ENCODE measurements at places on chromosomes 2 and 18. TPM values are rescaled to one million over a fixed set of nuclear protein-coding genes. Genes with fewer than 3 reads are reported as not detected.

- no peaks in the 10 kb centered on the region for H3K4me1 ChIP-seq
- H3K27ac ChIP-seq = no peak overlapping the region
- H3K27me3 ChIP-seq = no peaks in the 10 kb centered on the region
- H3K4me3 ChIP-seq = no peak overlapping the region
- no peak for DNase-seq
Measured at GRCh38 chr2:166472332-166472731, 21.7 kb downstream of the SCN7A start.

DNA sequence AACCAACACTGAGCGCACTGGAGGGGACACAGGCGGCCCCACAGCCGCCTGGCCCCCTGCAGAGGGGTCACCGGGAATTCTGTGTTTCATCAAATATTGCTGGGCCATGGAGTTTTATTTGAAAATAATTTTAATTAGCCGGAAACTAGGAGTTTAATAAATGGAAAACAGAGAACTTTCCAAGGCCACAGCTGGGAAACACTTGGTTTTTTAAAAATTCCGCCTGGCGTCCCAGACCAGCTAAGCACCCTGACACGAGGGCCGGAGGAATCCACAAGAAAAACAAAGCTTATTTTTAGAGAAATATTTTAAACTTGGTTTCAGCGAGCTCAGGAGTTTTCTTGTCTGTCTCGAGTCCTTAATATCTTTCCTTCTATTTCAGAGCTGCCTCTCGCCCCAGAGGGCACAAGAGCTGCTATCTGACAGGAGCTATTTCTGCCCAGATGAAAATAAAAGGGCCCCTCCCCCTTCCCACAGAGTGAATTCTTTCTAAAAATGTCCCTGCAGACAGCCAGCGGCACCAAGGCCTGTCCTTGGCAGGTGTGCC is 8.2 kb downstream of the ZFP36L2 start:
- H3K27ac ChIP-seq = peak overlapping the region; percentile 99
- H3K27me3 ChIP-seq = no peaks in the 10 kb centered on the region
- peak overlapping the region; percentile 91 for H3K4me3 ChIP-seq
- H3K36me3 ChIP-seq = no peaks in the 10 kb centered on the region

GRCh38 chr18:74534981-74535649 is 815 bp downstream of the CNDP1 start:
- no peaks in the 10 kb centered on the region for H3K36me3 ChIP-seq
- H3K27me3 ChIP-seq = no peaks in the 10 kb centered on the region
- H3K4me1 ChIP-seq = no peaks in the 10 kb centered on the region
- no peak overlapping the region for H3K27ac ChIP-seq

The GRP gene
- total RNA-seq = not detected

DNA sequence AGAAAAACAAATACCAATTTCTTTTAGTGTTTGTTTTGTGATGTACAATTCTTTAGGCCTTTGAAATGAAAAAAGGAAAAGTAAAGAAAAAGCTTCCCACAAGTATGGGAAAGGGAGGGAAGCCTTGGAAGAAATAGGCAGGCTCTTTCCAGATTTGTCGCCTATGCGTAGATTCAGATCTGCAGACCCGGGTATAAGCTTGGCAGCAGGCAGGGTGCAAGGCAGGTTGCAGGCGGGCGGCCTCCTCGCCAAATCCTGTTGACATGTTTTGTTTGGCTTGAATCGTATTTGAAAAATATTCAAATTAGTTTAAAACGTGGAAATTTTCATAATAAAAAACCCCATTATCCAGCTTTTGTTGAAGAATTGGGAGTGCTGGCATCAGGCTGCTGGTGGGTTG is 104.3 kb downstream of the ACOXL start:
- H3K4me3 ChIP-seq = no peak overlapping the region
- H3K4me1 ChIP-seq = no peaks in the 10 kb centered on the region
- no peaks in the 10 kb centered on the region for H3K27me3 ChIP-seq
- H3K36me3 ChIP-seq = no peaks in the 10 kb centered on the region
- H3K27ac ChIP-seq = no peak overlapping the region

DNA sequence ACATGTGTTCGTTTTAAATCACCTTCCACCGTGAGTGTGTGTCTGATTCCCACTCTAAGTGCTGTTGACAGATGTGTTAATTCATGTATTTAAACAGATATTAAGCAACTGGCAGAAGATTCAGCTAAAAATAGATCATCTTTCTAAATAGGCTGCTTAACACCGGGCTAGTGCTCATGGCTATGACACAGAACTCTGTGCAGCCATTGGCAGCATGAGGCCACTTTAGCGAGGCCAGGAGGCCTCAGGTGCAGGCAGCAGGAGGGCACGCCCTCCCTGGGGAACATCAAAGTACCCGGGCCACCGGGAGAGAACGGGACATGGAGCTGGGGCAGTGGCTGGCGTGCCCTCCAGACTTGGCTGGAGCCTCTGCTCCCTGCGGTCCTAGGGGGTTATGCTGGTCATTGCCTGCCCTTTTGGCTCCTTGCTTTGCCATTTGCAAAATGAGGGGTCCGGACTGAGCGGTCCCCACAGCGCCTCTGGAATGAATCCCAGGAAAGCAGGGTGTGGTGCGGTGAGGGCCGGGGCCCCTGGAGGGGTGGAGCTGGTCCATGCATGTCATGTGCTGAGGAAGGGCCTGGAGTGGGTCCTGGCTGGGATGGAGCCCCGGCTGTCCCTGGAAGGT is 62.8 kb upstream of the HDAC4 start:
- no peaks in the 10 kb centered on the region for H3K27me3 ChIP-seq
- H3K27ac ChIP-seq = no peak overlapping the region
- H3K4me3 ChIP-seq = no peak overlapping the region
- no peak for DNase-seq
- peaks cover 4% of the 10 kb centered on the region for H3K4me1 ChIP-seq
- H3K36me3 ChIP-seq = no peaks in the 10 kb centered on the region

GRCh38 chr2:108194409-108195132 is 45.2 kb upstream of the SULT1C3 start:
- no peaks in the 10 kb centered on the region for H3K27me3 ChIP-seq
- H3K36me3 ChIP-seq = no peaks in the 10 kb centered on the region
- no peak overlapping the region for H3K27ac ChIP-seq
- no peaks in the 10 kb centered on the region for H3K4me1 ChIP-seq
- H3K4me3 ChIP-seq = no peak overlapping the region

DNA sequence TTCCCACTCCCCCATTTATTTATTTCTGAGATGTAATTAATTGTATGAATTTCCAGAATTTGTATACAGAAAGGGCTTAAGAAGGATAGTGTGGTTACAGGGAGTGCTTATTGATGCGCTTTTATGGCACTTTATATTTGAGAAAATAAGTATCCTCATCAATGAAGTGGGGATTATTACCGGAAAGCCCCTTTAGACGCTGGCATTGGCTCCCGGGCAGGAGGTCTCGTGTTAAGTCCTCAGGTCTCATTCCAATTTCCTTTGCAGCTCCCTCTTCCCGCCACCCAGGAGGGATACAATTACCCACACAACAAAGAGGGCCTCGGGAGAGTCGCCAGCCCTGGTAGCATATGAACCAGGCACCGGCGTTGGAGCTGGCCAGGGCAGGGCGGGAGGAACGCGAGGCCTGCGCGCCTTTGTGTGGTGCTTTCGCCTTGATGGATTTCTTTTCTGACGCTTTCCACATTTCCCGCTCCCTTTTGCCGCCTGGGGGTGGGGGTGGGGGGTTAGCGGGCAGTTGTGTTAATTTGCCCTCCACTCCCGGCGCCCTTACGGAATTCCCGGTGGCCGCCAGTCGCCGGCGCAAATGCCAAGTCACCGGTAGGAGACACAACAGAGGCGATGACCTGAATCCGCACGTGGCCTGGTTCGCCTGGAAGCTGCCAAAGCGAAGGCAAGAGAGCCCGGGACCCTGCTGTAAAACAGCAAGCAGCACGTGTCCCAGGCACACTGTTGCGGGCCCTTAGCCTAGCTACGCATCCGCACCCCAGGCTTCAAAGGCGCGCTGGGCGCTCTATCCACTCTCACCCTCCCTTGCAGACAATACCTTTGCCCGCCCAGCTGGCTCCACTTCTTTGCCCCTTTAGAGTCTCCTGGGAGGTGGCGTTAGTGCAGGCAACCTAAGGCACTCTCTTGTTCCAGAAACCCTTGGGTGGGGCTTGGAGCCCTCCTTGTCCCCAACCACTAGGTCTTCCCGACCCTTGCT is 3.3 kb downstream of the GAD1 start:
- DNase-seq = no peak
- H3K27ac ChIP-seq = no peak overlapping the region
- peaks cover 11% of the 10 kb centered on the region for H3K4me1 ChIP-seq
- H3K36me3 ChIP-seq = no peaks in the 10 kb centered on the region

The POU3F3 gene
- total RNA-seq = 0.98 TPM

GRCh38 chr2:29628108-29628745 is 293.2 kb downstream of the ALK start:
- no peaks in the 10 kb centered on the region for H3K27me3 ChIP-seq
- no peak for DNase-seq
- no peak overlapping the region for H3K27ac ChIP-seq
- no peaks in the 10 kb centered on the region for H3K4me1 ChIP-seq

The ERBB4 gene
- 1.6 TPM for total RNA-seq

DNA sequence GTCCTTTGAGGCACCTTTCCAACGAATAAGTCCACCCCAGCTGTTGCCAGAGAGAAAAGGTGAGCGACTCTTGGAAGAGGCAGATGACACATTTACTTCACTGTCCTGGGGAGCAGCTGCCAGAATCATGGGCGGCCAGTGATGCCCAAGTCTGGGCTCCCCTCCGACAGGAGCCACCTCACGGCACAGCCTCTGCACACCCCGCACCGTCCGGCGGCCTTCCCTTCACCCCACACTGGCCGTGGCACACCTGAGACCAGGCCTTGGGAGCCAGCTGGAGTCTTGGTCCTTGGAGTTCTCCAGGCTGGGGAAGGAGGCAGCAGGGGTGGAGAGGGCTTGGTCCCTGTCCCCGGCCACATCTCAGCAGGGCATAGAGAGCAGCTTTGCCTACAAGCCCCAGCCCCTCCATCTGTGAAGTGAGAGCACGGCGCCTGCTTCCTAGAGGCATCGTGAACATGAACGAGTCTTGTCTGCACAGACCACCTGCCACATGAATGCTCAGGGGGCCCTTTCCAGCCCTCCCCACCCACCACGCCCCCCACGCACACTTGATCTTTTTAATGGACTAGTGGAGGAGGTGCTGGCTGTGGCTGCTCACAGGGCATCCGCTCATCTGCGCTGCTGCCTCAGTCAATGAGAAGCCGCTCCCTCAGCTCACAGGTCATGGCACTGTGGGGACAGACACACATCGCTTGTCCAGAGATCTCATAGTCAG is 400.2 kb upstream of the MYT1L start:
- H3K36me3 ChIP-seq = no peaks in the 10 kb centered on the region
- no peaks in the 10 kb centered on the region for H3K4me1 ChIP-seq
- no peak overlapping the region for H3K27ac ChIP-seq
- DNase-seq = no peak
- H3K27me3 ChIP-seq = no peaks in the 10 kb centered on the region

DNA sequence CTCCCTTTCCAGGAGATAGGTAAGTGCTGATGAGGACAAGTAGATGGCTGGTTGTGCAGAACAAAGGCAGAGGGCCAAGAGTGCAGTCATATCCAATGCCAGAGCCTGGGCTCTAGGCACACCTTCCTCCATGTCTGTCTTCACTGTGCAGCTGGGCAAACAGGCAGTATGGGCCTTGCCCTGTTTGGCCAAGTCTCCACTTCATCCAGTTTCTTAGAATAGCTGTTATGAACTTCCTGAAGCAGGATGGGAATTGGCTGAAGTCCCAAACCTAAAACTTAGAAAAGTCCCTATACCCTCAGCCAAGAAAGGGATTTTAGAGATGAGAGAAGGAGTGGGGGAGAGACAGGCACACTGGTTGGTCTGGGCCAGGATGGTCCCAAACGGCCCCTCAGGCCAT is 37.5 kb upstream of the CYP26B1 start:
- DNase-seq = no peak
- H3K4me1 ChIP-seq = no peaks in the 10 kb centered on the region
- no peaks in the 10 kb centered on the region for H3K36me3 ChIP-seq
- no peak overlapping the region for H3K27ac ChIP-seq
- H3K27me3 ChIP-seq = no peaks in the 10 kb centered on the region

The KANSL3 gene
- 64.1 TPM for total RNA-seq

GRCh38 chr2:218074031-218074430 is 5.0 kb downstream of the RUFY4 start:
- H3K4me3 ChIP-seq = no peak overlapping the region
- no peaks in the 10 kb centered on the region for H3K4me1 ChIP-seq
- H3K27me3 ChIP-seq = no peaks in the 10 kb centered on the region
- H3K27ac ChIP-seq = no peak overlapping the region
- H3K36me3 ChIP-seq = no peaks in the 10 kb centered on the region

DNA sequence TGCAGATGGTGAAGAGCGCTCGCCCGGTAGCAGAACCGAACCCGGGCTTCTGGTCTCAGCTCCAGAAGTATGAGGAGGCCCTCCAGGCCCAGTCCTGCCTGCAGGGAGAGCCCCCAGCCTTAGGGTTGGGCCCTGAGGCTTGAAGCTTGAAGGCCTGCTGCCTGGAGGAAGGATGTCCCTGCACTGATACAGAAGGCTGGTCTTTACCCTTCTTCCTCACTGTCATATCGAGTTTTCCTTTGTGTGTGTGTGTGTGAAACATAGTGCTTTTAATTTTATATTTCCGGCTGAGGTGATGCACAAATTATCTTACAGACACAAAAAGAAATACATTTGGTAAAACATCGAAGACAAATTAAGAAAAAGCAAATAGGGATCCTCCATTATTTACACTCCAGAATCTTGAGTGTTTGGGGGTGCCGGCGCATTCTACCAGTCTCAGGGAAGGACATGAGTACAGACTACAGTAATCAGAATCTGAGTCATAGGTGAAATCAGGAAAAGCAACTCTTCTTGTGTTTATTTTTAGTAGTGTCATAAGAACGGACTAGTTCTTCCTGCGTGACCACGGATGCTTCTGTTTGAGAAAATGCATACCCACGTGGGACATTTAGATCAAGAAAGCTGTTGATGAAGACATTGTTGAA is 1.3 kb downstream of the DUSP28 start:
- peaks cover 16% of the 10 kb centered on the region for H3K4me1 ChIP-seq
- DNase-seq = no peak
- no peaks in the 10 kb centered on the region for H3K27me3 ChIP-seq

- H3K27me3 ChIP-seq = no peaks in the 10 kb centered on the region
- H3K27ac ChIP-seq = no peak overlapping the region
- no peaks in the 10 kb centered on the region for H3K36me3 ChIP-seq
- DNase-seq = no peak
- no peaks in the 10 kb centered on the region for H3K4me1 ChIP-seq
Measured at GRCh38 chr2:164538240-164538866, 82.9 kb downstream of the GRB14 start.

All from breast epithelium (tissue), 4 donors.